GM23338 (cell line): ENCODE measurements at places on chromosomes 6 and 20.

- DNase-seq: no peak
These were observed 49.8 kb downstream of the BCKDHB start for GRCh38 chr6:80156221-80156620.

GRCh38 chr6:157104803-157105202 lies 218.5 kb downstream of the TMEM242 start:
- no peak for DNase-seq

- DNase-seq: peak; percentile 81
These were observed 55.5 kb downstream of the ATP9A start for GRCh38 chr20:51712501-51713212.

- peak; percentile 44 for DNase-seq
These were observed 66.6 kb downstream of the CLVS2 start for GRCh38 chr6:123062670-123063069.

GRCh38 chr6:135440087-135440792 lies 57.3 kb downstream of the AHI1 start:
- no peak for DNase-seq
